ENCODE measurements at places on chromosomes 12 and 14.

DNA sequence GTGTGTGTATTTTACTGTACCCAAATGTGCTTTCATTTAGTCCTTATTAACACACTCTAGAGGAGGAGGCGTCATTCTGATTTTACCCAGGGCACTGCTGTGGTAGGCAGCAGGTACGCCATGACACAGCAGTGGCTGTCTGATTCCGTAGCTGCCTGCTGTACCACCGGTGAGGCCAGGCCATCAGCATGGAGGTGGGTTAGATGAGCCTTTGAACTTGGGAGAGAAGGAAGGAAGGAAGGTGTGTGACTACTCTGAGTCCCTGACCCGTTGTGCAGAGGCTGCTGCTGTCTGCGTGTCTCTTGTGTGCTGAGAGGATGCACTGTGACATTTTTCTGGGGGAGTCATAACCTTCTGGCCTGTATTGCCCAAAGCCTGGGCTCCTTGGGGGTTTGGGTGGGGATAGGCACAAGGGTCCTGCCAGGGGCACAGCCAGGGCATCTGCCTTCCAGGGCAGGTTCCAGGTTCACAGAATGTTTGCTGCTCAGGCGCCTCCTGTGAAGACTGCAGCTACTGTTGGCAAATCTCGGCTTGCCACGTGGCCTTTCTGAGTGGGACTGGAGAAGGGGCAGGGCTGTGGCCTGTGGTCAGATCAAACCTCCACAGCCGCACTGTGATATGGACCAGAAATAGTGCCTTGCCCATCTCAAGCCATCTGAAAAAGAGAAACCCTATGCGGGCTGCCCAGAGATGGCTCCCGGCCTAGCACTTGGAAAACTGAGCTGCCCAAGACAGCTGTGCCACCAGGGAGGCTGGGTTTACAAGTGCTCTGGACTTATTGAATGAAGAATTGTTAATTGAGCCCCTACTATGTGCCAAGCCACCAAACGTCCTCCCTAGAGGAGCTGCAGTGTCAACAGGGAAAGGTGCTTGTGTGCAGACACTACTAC lies 47.1 kb downstream of the MLXIP start:
- DNase-seq, result no peak

DNA sequence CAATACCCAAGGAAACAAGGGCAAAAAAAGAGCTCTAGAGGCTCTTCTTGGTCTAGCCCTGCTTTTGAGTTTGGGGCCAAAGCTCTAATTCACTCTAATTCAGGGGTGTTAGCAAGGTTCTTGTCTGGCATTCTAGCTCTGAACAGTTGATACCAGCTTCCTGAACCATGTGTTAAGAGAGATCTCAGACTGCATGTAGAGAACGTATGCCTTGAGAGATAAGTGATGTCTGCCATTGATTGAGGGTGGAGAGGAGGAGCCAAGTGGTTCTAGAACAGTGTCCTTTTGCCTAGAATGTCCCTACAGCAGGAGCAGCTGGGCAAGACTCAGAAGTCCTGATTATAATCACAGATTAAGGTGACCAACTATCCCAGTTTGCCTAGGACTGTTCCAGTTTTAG lies 18.2 kb upstream of the POC1B start:
- no peak for DNase-seq

DNA sequence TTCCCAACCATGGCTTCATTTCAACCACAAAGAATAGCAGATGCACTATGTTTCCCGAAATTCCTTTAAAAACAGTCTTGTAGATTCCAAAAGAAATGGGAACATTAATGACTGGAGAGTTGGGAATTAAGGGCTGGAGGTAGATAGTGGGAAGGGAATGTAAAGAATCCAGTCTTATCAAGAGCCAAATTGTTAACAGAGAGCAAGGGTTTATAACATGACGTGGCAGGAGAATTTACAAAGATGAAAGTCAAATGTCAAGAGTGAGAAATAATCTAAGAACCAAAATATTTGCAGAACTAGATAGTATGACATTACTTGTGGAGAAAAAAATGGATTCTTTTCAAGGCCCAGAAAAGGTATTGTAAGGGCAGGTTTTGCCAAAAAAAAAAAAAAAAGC lies 200.9 kb downstream of the GRIN2B start:
- DNase-seq, result no peak

GRCh38 chr14:88668448-88669116 lies 105.7 kb downstream of the ZC3H14 start:
- DNase-seq, result no peak

- no peak for DNase-seq
Measured at GRCh38 chr12:52690351-52691075, 10.3 kb upstream of the KRT1 start.

DNA sequence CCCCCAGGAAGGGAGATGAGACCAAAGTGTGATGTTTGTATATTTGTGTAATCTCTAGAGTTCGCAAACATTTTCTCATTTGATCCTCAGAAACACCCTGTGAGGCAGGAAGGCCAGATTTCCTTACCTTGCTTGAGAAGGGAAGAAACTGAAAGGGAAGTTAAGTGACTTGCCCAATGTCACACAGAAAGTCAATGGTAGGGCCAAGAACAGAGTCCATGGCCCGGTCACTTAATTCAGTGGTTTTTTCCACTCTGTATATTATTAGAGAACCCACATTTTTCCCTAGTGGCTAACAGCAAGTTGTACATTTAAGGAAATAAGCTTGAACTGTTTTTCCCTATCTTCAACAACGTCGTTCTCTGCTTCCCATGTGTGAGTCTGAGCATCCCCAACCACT lies 25.6 kb upstream of the CHPT1 start:
- DNase-seq, result no peak

DNA sequence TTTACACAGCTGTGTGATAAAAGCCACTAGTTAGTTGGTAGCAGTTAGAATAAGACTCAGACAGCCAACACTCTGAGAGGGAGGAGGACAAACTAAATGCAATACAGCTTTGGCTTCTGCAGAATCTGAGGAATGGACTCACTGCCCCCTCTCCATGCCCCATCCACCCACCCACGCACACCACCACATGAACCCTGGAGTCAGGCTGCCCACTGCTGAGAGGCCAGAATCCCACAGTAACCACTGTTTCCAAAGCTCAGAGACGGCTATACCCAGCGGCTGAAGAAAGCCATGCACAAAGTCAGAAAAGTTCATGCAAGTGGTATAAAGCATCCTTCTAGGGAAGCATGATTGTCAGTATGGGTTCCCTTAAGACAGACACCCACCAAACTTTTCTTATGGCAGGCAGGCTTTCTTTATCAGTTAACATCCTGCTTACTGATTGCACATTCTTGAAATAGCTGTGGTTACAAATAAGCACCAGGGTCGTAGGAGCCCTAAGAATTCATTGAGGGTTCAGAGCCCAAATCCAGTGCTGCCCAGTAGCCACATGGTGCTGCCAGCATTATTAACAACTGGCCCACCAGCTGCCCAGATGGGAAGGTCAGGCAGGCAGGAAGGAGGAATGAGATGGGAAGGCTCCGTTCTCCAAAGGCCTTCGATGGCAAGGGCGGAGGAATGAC lies 61.5 kb downstream of the NT5DC3 start:
- DNase-seq, result no peak
